Tibial nerve (tissue), 4 donors: ENCODE measurements at places on chromosomes 2 and 18. TPM values are rescaled to one million over a fixed set of nuclear protein-coding genes. Genes with fewer than 3 reads are reported as not detected.

DNA sequence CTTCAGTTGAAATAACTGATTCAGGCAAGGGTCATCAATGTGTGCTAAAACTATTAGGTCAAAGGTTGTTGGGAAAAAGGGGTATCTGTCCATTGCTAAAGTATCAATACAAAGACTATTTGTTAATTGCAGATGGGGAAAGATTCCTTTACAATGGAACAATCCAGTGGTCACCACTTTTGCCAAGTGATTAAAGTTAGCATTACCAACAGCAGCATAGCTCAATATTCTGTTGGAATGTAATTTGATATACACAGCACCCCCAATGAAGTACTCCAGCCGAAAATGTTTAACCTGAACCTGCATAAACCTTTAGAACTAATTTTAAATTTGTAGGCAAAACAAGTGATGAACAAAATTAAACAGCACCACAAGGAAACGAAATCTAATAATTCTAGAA, 191.0 kb downstream of the TCF4 start:
- DNase-seq, result no peak

DNA sequence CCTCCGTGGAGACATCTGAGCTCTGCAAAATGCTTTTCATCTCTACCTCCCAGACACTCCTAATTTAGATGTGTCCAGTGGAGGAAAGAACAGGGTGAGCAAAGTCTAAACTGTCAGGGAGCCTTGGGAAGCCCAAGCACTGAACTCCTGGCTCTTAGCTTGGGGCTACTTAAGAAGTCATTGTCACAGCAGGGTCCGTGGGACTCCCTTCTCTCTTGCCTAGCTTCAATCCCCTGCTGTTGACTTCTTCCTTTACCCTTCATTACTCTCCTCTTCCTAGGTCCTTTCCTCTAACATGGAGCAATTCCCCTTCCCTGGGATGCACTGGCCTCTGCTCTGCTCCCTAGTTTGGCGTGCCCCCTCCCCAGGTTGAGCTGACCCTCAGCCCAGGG, 3.4 kb downstream of the OSR1 start:
- DNase-seq, result no peak

- no peak for DNase-seq
Observed at GRCh38 chr2:237530472-237531433, 35.6 kb upstream of the PRLH start.

DNA sequence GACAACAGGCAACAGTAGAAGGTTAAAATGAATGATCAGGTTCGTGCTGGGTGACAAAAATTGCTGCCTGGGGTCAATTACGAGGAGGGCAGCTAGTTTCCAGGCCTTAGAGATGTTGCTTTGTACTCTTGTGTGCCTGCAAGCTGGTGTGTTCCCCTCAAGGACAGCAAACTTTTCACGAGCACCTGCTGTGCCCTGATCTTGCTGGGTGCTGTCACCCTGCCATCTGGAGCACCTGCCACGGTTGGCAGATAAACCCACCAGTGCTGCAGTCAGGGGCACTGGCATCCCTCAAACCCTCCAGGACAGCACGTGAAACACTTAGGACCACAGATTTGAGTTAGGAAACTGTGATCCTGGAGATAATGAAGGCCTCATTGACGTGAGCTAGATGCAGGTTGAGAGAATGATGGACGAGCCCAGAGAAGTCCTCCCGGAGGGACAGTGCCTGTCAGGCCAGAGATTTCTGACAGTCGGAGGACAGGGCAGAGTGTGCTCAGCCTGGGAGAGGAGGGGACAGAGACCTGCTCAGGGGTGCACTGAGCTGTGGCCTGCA, 104.3 kb upstream of the RAB12 start:
- DNase-seq, result no peak

- no peak for DNase-seq
Observed at GRCh38 chr2:100766256-100766655, 53.7 kb upstream of the NPAS2 start.

DNA sequence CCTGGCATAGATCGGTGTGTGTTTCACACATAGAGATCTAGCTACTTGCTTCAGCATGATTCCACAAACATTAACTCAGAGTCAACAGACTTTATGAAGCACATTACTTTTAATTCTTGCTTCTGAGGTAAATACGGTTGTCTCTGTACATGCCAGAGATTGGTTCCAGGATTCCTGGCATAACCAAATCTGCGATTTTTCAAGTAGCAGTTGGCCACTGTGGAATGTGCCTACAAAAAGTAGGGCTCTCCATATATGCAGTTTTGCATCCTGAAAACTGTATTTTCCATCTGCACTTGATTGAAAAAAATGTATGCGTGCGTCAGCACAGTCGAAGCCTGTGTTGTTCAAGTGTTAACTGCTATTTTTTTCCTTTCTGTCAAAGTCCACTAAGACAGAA, 85.0 kb downstream of the ZAP70 start:
- DNase-seq, result no peak

DNA sequence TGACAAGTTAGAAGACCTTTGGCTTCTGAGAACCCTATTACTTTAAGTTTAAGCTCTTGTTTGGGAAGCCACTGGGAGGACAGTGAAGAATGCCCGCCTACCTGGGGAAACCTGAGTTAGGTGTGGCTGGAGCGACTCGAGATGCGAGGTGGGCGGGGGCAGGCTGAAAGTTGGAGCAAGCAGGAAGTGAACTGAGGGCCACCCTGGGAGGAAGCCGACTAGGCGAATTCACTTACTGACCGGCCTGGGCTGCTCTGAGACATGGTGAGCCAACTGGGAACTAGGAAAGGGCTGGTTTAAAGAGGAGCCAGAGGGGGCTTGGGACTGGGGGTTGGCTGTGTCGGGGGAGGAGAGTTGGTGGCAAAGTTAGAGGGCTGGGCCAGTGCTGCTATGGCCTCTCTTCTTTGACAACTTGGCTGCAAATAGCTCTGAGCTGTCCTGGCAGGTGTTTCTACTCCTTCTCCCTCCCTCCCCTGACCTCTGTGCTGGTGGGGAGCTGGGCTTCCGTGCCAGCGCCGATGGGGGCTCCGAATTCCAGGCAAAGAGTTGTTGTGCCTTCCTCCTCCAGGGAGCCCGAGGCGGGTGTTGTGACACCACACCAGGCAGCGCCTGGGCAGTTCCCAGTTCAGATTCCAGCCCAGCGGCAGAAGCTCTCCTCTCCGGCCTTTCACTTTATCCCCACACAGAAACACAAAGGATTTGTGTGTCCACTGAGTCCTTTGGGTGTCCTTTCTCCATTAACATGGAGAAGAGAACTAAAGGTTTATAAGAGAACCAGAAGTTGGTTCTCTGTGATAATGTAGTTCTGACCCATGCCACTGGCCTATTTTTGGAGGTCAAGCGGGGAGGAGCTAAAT, at the start of gene VAMP8:
Gene VAMP8 (plus strand): TSS at position 201 of the 857 bp plus-strand sequence. CDS start 61 bp downstream, at position 262.
- no peak for DNase-seq

GRCh38 chr2:173043897-173044519, 31.6 kb upstream of the MAP3K20 start:
- DNase-seq, result no peak

GRCh38 chr2:68231061-68231372, 21.3 kb downstream of the PPP3R1 start:
- DNase-seq, result no peak

- DNase-seq, result no peak
Observed at GRCh38 chr2:127392828-127393578, 5.2 kb upstream of the MAP3K2 start.

DNA sequence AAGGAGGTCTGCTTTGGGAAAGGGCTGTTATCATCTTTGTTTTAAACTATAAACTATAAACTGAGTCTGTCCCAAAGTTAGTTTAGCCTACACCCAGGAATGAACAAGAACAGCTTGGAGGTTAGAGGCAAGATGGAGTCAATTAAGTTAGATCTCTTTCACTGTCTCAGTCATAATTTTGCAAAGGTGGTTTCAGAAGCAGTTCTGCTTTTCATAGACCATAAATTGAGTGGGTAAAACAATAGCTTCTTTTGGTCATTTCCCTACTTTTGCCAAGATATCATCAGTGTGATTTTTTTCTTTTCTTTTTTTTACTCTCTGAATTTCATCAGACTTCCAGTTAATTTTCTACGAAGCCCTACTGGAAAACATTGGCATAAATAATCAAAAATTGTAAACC, 117.0 kb downstream of the AP1S3 start:
- no peak for DNase-seq

GRCh38 chr18:56389190-56389589, 249.2 kb downstream of the TXNL1 start:
- DNase-seq, result no peak

TUBA3E gene
- not detected for total RNA-seq

CXCR1 gene
- total RNA-seq, result 0.66 TPM

MOGAT1 gene
- not detected for total RNA-seq

REEP1 gene
- 1.3 TPM for total RNA-seq

KCNJ13 gene
- total RNA-seq, result not detected
